ENCODE measurements at places on chromosomes 7 and 10.

- DNase-seq, result no peak
Observed at GRCh38 chr7:75762350-75762917, 9.6 kb downstream of the CCL26 start.

- peak; percentile 65 for DNase-seq
Observed at GRCh38 chr10:95260397-95260881, 30.4 kb downstream of the PDLIM1 start.

GRCh38 chr10:119393019-119393418, 149.5 kb downstream of the RGS10 start:
- DNase-seq, result no peak

- DNase-seq, result no peak
Observed at GRCh38 chr10:59885430-59886134, 20.8 kb downstream of the CCDC6 start.

- no peak for DNase-seq
Observed at GRCh38 chr10:88103576-88103975, 240.2 kb downstream of the PTEN start.
